ENCODE measurements at places on chromosomes 4 and X.

GRCh38 chr4:53380221-53380620 lies 2.8 kb downstream of the FIP1L1 start:
- peaks cover 41% of the 10 kb centered on the region for H3K36me3 ChIP-seq
- no peaks in the 10 kb centered on the region for H3K27me3 ChIP-seq
- H3K4me1 ChIP-seq: no peaks in the 10 kb centered on the region
- H3K27ac ChIP-seq: no peak overlapping the region
- no peak overlapping the region for H3K4me3 ChIP-seq
- no peak for DNase-seq

DNA sequence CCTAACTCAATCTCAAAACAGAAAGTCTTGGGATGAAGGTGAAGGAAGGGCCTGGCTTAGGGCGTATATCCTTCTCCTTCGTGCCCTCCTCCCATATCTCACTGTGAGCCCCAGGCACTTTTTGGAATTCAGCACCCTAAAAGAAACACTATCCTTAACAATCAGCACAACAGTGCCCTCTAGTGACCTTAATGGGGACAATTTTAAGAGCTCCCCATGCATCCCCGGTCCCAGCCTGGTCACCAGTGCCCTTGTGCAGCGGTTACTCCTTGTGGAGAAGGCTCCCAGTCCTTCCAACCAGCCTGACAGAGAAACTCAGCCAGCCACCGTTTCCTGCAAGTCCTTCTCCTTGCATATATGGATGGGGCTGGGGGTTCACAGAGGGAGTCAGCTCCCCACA lies 4.2 kb downstream of the PAK3 start:
- no peak overlapping the region for H3K27ac ChIP-seq
- H3K27me3 ChIP-seq: no peaks in the 10 kb centered on the region
- peaks cover 8% of the 10 kb centered on the region for H3K36me3 ChIP-seq
- DNase-seq: no peak

DNA sequence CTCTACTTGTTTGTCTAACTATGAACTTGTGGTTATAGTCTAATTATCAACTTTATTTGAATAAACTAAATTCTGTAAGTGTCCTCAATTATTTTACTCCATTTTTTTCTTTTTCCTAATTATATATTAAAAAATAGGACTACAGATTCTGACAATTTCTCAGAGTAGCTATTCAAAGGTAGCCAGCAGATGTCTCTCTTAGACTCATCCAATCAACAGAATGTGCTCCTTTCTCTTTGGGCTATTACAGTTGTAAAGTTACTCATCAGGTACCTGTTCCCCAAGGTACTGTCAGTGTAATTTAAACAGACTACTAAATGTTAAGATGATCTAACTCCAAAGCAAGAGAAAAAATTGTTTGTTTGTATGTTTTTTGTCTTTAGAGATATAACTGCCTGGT lies 248.6 kb downstream of the PCDH18 start:
- H3K4me1 ChIP-seq: no peaks in the 10 kb centered on the region
- no peaks in the 10 kb centered on the region for H3K27me3 ChIP-seq
- DNase-seq: no peak
- no peak overlapping the region for H3K4me3 ChIP-seq

DNA sequence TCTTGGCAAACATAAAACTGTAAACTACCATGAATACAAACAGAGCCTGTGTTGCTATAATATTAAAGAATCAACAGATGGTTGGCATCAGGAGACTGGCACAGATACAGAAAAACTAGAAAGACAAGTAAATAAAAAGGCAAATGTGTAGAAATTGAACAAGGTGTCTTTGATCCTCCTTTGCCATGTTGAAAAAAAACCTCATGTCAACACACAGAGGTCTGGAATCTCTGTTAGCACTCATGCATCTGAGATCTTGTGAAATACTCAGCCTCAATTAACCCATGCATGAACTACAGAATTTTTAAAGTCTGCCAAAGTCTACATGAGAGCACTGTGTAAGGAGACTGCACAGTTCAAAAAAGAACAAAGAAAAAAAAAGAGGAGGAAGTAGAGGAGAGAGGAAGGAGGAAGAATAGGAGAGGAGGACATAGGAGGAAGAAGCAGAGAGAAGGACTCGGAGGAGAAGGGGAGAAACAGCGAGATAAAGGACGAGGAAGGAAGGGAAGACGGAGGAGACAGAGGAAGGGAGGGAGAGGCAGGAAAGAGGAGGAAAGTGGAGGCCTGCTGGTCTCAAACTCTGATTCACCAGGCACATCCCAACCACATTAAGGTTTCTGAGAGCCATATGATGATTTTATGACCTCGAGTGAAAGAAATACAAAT lies 52.8 kb downstream of the PRDM5 start:
- H3K36me3 ChIP-seq: no peaks in the 10 kb centered on the region
- H3K4me3 ChIP-seq: no peak overlapping the region
- DNase-seq: no peak
- H3K27ac ChIP-seq: no peak overlapping the region
- H3K4me1 ChIP-seq: peaks cover 8% of the 10 kb centered on the region
- H3K27me3 ChIP-seq: no peaks in the 10 kb centered on the region

GRCh38 chrX:146055733-146056132 lies 238.1 kb downstream of the SLITRK2 start:
- H3K36me3 ChIP-seq: no peaks in the 10 kb centered on the region
- no peaks in the 10 kb centered on the region for H3K4me1 ChIP-seq
- DNase-seq: no peak

GRCh38 chr4:111506706-111507105 lies 638.5 kb upstream of the FAM241A start:
- no peaks in the 10 kb centered on the region for H3K4me1 ChIP-seq
- no peak for DNase-seq
- H3K36me3 ChIP-seq: no peaks in the 10 kb centered on the region
- H3K27me3 ChIP-seq: no peaks in the 10 kb centered on the region
- no peak overlapping the region for H3K4me3 ChIP-seq

DNA sequence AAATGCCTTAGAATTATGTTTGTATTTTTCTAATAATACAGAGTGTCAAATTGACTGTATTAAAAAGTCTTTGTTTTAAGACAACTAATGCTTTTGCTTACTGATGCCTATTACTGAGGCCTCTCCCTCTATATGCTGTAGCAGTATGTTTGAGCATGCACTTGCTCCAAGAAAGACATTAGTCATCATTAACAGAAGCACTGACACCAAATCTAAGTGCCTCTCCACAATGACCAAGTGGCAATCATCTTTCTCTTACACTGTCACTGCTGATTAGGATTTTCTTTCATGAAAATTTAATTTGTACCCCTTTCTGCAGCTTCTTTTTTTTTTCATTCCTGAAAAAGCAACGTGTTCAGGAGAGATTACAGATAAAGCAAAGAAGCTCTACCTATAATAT lies 11.1 kb upstream of the MAB21L2 start:
- no peak overlapping the region for H3K27ac ChIP-seq
- H3K4me3 ChIP-seq: no peak overlapping the region
- H3K27me3 ChIP-seq: no peaks in the 10 kb centered on the region
- no peaks in the 10 kb centered on the region for H3K4me1 ChIP-seq
- DNase-seq: no peak

- no peaks in the 10 kb centered on the region for H3K27me3 ChIP-seq
- no peak overlapping the region for H3K27ac ChIP-seq
- H3K4me1 ChIP-seq: no peaks in the 10 kb centered on the region
- DNase-seq: no peak
- no peaks in the 10 kb centered on the region for H3K36me3 ChIP-seq
Observed at GRCh38 chr4:33802578-33802977, 2441.7 kb downstream of the ARAP2 start.

DNA sequence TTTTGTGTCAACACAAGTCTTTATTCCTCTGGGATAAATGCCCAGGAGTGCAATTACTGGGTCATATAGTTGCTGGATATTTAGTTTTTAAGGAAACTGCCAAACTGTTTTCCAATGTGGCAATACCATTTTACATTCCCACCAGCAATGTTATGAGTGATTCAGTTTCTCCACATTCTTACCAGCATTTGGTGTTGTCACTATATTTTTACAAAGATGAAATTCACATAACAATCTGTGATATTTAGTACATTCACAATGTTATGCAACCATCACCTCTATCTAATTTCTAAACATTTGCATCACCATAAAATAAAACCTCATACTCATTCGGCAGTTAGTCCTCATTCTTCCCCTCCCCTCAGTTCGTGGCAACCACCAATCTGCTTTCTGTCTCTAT lies 75.0 kb downstream of the MAMLD1 start:
- no peak overlapping the region for H3K4me3 ChIP-seq
- H3K27me3 ChIP-seq: no peaks in the 10 kb centered on the region
- H3K36me3 ChIP-seq: no peaks in the 10 kb centered on the region
- H3K27ac ChIP-seq: no peak overlapping the region
- H3K4me1 ChIP-seq: no peaks in the 10 kb centered on the region

DNA sequence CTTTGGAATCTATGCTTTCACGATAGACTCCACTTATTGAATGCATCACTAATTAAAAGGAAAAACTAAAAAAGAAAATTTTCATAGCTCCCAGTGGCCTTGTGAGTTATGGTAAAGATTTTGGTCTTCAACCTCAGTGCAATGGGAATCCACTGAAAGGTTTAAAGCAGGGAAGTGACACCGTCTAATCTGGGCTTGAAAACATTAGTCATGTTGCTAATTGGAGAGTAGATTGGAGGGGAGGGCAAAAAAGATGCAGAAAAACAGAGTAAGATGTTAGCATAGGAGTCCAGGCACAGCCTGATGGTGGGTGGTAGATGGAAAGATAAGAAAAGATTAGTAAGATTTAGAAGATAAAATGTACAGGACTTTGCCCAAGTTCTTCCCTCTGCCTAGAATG lies 633.1 kb upstream of the FTHL17 start:
- H3K4me3 ChIP-seq: no peak overlapping the region
- H3K27ac ChIP-seq: no peak overlapping the region
- no peaks in the 10 kb centered on the region for H3K4me1 ChIP-seq
- no peaks in the 10 kb centered on the region for H3K36me3 ChIP-seq

- no peak overlapping the region for H3K4me3 ChIP-seq
- no peak for DNase-seq
- H3K36me3 ChIP-seq: no peaks in the 10 kb centered on the region
- H3K27me3 ChIP-seq: peaks cover 6% of the 10 kb centered on the region
- no peak overlapping the region for H3K27ac ChIP-seq
- H3K4me1 ChIP-seq: no peaks in the 10 kb centered on the region
Observed at GRCh38 chr4:78945651-78946179, 6.5 kb upstream of the PAQR3 start.

DNA sequence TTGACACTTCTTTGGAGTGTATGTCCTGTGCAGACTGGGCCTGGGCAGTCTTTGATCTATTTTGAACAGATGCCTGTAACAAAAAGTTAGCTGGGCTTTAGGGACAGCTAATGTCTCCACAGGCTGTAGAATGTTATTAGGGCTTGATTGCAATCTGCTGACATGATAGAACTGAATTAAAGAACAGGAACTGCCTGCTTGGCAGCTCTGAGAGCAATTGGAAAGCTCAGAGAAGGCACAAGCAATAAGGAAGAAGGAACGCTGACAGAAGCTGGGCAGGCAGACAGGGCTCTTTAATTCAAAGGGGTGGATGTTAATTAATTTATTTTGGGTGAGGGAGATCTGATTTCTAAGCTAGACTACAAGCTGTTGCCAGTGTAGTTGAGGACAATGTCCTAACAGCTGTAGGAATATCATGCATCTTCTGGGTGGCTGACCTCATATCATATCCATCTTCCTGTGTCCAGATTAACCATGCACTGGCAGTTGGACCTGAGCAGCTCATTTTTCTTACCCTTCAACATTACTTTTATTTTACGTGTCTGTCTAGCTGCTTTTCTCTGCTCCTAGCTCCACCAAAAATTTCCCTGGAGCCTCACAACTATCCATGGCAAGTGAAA lies 20.7 kb upstream of the GRXCR1 start:
- no peak for DNase-seq
- no peak overlapping the region for H3K27ac ChIP-seq
- no peak overlapping the region for H3K4me3 ChIP-seq
- H3K4me1 ChIP-seq: no peaks in the 10 kb centered on the region
- no peaks in the 10 kb centered on the region for H3K27me3 ChIP-seq

- no peaks in the 10 kb centered on the region for H3K36me3 ChIP-seq
- H3K4me3 ChIP-seq: no peak overlapping the region
- H3K4me1 ChIP-seq: no peaks in the 10 kb centered on the region
Observed at GRCh38 chr4:22338796-22339195, 177.1 kb downstream of the ADGRA3 start.

All from H1 (cell line).